ENCODE measurements at places on chromosomes 5 and 9.

- no peak for DNase-seq
These were observed 500.6 kb downstream of the EBF1 start for GRCh38 chr5:158599157-158599556.

DNA sequence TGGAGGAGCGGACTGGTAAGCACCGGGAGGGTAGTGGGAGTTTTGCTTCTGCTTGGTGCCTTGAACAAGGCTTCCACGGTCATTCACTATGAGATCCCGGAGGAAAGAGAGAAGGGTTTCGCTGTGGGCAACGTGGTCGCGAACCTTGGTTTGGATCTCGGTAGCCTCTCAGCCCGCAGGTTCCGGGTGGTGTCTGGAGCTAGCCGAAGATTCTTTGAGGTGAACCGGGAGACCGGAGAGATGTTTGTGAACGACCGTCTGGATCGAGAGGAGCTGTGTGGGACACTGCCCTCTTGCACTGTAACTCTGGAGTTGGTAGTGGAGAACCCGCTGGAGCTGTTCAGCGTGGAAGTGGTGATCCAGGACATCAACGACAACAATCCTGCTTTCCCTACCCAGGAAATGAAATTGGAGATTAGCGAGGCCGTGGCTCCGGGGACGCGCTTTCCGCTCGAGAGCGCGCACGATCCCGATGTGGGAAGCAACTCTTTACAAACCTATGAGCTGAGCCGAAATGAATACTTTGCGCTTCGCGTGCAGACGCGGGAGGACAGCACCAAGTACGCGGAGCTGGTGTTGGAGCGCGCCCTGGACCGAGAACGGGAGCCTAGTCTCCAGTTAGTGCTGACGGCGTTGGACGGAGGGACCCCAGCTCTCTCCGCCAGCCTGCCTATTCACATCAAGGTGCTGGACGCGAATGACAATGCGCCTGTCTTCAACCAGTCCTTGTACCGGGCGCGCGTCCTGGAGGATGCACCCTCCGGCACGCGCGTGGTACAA is 556 bp downstream of the PCDHGC3 start:
- DNase-seq: no peak

DNA sequence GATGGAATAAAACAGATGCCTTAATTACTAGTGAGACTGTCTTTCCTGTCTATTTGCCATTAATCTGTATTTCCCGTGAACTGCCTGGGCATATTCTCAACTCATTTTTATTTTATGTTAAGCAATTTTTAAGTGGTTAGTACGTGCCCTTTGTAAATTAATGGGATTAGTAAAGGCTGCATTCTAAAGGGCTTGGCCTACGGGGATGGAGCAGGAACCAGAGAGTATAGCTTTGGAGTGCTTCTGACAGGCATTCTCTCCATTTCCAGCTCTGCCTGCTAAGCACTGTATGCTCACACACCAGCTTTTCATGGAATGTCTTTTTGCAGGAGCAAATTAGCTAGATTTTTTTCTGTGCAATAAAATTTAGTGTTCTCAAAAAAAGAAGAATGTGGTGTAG is 241.2 kb downstream of the MCTP1 start:
- DNase-seq: no peak

DNA sequence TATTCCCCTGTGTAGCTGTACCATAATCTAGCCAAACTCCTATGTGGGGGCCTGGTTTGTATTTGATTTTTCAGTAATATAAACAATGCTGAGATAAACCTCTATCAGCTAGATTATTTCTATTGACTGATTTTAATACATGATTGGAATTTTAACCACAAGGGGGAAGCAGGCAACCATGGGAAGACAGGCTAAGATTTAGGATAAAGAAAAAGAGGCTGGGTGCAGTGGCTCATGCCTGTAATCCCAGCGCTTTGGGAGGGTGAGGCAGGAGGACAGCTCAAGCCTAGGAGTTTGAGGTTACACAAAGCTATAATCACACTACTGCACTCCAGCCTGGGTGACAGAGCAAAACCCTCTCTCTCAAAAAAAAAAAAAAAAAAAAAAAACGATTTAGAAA is 18.1 kb upstream of the GPX3 start:
- no peak for DNase-seq

GRCh38 chr9:98576354-98576753 is 132.4 kb downstream of the GABBR2 start:
- DNase-seq: no peak

DNA sequence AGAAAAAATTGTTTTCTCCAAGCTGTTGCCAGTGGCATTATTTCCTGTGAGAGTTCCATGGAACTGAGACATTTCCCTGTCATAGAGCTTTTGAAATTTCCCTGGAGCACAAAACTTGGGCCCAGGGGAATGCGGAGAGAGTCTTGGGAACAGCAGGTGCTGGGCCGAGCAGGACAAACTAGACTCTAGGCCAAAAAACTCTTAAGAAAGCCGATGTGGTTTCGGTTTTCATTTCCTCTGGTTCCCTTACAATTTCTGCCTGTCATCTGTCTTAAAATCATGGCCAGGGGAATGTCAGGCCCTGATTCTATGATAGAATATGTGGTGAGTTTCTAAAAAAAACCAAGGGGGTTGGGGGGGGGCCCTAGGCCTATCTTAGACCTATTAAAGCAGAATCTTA is 4.6 kb downstream of the SLC35A4 start:
- DNase-seq: no peak

DNA sequence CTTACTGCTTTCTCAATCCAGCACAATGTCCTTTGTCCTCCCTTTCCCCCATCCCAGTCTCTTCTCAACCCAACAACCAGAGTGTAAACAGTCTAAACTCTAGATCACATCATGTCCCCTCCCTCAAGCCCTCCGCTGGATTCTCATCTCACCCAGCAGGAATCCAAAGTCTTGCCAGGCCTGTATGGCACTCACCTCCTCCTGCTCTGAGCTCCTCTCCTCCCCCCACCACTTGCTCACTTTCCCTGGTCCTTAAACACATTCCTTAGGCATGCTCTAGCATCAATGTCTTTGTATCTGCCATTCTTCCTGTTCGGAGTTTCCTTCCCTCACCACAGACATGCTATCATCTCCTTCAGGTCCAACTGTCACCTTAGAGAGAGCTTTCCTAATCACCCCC is 78.8 kb downstream of the NIPSNAP3B start:
- DNase-seq: no peak

- DNase-seq: no peak
These were observed 55.9 kb upstream of the SLCO6A1 start for GRCh38 chr5:102554728-102555127.

DNA sequence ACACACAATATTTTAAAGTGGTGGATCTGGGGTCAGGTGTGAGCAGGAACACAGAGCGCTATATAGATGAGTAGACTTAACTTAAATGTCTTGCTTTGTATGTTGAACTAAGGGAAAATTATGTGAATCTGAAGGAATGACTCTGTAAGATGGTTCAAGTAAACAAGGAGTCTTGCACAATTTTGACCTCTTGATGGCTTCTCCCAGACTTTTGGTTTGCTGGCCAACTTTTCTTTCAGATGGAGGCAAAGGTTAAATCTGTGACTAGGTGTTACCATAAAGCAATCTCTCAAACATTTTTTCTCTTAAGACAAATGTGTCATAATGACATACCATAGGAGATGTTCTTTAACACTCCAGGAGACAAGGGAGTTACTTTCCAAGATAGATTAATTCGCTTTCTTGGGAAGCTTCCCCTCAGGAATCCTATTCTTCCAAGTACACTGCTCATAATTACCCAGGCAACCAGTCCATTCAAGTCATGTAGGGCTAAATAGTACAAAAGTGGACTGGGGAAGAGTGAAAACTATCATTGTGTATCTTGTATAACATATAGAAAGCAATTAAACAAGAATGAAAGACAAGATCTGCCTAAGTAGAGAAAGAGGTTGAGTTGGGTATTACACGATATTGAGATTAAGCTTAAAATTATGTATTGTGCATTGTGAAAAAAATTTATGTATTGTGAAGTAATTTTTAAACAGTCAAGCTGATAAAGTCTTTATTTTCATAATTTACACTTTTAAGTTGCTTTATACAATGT is 60.3 kb upstream of the SLC27A6 start:
- DNase-seq: no peak

GRCh38 chr5:18323891-18324290 is 689.6 kb downstream of the TAF11L14 start:
- no peak for DNase-seq

DNA sequence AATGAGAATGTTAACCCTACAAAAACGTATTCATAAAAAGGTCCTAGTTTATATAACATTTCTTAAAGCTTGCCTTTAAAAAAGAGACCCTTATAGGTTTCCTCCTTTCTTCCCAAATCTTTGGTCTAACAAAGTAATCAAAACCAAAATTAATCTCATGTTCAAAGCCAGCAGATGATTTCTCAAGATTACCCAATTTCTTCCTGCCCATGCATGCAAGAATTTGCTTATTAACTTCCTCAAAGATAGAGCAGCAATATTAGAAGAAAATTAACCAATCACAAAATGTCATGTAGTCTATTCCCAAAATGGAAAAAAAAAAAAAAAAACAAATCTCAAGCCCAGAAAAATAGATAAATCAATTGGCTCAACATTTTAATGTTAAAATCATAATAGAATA is 114.9 kb downstream of the MLLT3 start:
- DNase-seq: no peak

DNA sequence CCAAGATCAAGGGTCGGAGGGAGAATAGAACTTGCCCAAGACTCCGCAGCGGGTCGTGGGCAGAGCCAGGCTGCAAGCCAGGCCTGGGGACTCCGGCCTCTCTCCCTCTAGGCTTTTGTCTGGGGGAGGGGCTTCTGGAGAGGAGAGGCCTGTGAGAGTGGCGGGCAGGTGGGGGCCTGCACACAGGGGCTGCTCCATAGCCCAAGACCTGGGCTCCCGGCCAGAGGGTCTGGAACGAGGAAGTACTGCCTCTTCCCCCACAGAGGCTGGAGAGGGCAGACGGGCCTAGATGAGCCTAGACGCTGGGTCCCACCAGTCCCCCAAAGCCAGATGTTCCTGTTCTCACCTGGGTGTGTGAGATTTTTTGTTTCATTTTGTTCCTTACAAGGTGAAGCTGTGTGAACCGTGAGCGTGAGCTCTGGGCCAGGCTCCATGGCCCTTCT is 5.2 kb upstream of the ST6GALNAC6 start:
- DNase-seq: no peak

DNA sequence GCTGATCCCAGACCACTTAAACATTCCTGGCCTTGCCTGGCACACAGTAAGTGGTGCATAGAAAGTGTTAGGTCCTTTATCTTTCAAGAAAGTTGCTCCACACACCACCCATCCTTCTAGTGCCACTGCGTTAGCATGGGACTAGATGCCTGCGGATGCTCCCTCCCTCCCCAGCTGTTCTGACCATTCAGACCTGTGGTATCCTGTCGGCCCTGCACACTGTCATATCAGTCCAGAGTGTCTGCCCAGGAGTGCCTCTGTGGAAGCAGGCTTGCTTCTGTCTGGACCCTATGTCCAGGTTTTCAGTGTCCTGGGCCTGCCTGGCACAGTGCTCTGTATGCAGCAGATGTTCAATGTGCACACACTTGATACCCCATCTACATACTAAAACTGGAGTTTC is 38.3 kb upstream of the SMU1 start:
- no peak for DNase-seq

- no peak for DNase-seq
These were observed 11.4 kb downstream of the GCNT4 start for GRCh38 chr5:75040973-75041372.

DNA sequence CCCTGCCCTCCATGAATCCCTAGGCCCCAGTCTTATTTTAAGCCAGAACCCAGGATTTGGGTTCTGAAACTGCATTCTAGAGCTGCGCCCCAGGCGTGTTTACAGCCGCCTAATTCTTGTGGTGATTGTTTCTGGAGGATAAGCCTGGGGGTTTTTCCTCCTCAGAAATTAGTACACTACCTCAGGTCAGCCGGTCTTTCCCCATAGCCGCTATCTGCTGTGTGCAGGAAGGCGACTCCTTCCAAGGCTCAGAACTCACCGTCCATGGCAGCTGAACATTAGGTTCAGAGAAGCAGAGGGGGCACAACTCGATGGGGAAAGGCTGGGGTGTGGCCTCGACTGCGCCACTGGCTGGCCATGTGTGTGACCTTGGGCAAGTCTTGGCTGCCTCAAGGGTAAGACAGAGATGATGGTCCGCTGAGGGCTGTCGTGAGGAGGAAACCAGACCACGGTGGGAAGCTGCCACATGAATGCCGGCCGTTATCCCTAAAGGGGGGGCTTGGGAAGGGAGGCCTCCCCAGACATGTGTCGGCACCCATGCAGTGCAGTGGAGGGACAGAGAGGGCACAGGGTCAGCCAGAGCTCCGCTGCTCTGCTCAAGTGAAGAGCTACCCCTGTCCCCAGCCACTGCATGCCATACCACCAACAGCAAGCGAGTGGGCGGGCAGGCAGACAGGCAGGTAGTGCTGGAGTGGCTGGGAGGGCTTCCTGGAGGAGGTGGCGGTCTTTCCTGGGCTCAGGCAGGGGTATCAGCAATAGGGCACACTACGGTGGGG is 28.9 kb downstream of the SHB start:
- DNase-seq: no peak

DNA sequence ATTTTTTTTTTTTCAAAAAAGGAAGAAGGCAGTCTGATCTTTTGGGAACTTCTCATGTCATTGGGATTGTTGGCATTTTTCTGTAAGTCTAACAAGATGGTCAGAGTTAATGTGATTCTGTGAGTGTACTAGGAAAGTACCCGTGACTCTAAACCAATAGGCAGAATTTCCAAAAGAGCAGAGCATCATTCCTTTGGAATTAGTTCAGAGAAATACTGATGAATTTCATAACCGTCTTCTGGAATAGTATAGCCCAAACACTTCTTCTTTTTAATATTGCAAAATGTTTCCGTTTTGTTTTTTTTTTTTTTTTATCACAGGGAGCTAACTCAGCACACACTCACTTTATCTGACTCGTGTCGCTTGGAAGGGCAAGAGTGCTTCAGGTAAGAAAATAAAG is 407.4 kb downstream of the DTWD2 start:
- no peak for DNase-seq

GRCh38 chr5:149802008-149802680 is 72.0 kb downstream of the PPARGC1B start:
- DNase-seq: no peak

- no peak for DNase-seq
These were observed 45.8 kb upstream of the STK32A start for GRCh38 chr5:147189109-147189424.

- no peak for DNase-seq
These were observed 19.0 kb downstream of the CTXN3 start for GRCh38 chr5:127667926-127668325.

GRCh38 chr9:93809204-93809940 is 145.8 kb downstream of the BARX1 start:
- no peak for DNase-seq

- DNase-seq: peak; percentile 20
These were observed 818.2 kb downstream of the TLR4 start for GRCh38 chr9:118522093-118523028.

- DNase-seq: no peak
These were observed 170.8 kb downstream of the SGCD start for GRCh38 chr5:156497804-156498208.

GRCh38 chr5:149265597-149265996 is 6.1 kb upstream of the AFAP1L1 start:
- no peak for DNase-seq

DNA sequence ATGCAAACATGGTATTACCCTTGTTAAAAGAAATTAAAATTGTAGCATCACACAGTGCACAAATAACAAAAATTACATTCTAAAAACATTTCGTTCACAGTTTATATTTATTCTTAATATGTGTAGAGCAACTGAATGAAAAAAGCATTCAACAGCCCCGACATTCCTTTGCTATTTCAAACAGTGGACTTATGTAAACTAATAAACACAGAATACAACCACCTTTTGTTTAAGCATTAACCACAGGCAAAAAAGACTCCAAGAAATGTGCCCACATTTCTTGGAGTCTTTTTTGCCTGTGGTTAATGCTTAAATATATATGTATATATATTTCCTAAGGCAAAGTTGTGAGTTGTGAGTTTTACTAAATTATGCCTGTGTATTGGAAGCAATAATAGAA is 532.5 kb upstream of the DAP start:
- DNase-seq: no peak

Data from NCI-H1048 (cell line).